ENCODE measurements at places on chromosomes 6 and 20.

GRCh38 chr20:21788082-21788481 is 82.6 kb downstream of the PAX1 start:
- DNase-seq = no peak

DNA sequence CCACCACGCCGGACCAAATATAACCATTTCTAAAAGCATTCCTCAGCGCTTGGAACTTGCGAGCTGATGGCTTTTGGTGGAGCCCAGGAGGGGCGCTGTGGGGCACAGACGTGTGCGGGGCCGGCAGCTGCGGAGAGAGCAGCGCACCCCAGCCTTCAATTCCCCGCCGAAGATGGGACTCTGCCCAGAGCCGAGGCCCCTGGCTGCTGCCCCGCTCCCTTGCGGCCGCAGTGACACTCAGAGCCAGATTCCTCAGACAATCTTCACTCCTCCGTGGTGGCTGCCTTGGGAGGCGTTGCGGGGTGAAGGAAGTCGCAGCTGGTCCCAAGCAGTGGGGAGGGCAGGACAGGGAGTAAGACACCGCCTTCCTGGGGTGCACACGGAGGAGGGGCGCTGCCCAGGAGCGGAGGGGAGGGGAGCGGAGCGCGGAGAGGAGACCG is 87.7 kb downstream of the TMEM242 start:
- DNase-seq = no peak

GRCh38 chr6:73028124-73028766 is 197.1 kb downstream of the KHDC1L start:
- DNase-seq = no peak

DNA sequence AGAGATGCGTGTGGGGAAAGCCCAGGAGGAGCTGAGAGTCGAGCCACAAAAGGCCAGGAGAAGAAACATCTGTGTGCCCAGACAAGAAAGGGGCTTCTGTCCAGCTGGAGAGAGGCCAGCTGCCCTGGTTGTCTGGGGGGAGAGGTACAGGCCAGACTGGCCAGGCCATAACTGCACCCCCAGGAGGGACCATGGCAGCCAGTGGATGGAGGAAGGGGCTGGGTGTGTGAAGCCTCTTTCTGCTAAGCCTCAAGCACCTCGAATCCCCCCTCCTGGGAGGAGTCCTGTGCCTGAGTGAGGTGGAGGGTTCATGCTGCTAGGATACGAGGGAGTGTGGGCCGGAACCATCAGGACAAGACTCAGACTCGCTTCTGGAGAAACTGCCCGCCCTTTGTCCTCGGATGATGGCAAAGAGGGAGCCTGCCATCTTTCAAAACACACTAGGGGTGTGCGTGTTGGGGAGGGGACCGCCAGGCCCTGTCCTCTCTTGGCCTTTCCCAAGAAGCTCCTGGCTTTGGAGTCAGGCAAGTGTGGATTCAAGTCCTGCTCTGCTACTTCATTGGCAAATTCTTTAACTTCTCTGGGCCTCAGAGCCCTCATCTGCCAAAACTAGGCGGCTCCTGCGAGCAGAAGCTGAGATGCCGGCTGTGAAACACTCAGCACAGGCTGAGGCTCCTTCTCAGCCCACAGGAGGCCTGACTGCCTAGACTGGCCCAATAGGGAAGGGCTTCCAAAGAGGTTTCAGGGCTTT is 90.3 kb downstream of the ASXL1 start:
- no peak for DNase-seq

DNA sequence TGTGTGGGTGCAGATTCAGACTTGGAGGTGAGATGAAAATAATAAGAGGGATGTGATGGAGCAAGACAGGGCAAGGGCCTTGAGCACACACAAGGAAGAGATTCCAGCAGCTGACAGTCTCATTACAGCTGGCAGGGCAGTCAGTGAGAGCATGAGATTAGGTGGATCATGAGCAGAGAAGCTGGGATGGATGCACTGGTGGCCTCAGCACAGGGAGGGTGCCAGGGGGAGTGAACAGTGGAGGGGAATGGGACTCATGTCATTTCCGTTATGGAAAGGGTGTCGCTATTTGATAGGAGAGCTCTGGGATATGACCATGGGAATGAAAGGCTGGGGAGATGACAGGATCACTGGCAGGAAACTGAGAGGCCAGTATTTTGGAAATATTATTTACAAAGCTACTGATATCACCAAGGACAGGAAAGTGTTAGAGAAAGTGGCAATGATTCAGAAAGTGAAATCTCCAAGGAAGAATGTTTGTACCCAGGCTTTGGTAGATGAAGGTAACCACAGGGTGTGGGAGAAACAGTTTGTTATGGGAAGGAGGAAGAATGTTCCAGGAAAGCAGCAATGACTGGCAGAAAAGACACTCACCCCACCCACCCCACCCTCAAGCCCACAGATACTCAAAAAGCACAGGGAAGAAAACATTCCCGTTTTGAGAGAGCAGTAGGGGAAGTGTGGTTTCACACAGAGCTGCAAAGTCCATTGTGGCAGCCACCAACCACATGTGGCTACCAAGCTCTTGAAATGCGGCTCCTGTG is 214.7 kb upstream of the PROKR2 start:
- no peak for DNase-seq

- no peak for DNase-seq
Measured at GRCh38 chr6:152150196-152150595, 342.7 kb downstream of the ESR1 start.

DNA sequence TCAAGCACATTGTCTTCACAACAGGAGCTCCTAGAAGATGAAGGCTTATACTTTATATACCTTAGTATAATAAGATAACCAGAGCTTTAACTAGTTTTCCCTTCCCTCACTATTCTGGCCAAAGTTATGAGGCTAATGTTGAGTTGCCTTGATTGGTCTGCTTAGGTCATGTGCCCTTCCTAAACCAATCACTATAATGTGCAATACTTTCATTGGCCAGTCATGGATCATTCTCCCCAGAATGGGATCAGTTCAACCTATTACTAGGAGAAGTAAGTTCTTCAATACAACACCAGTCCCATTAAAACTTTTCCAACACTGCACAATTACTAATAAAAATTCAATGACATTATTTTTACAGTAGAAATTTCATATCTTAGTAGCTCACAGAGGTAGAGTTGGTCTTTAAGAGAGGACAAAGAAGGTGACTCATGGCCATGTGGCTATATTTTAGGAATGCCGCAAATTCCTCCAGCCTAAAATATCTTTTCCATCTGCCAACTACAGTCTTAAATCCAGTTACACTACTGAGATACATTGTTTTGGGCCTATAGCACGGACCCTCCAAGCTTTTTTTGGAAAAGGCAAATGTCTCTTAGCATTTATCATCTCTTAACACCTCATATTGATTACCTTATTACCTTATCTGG is 12.5 kb upstream of the POU3F2 start:
- DNase-seq = no peak
